ENCODE measurements at places on chromosomes 7 and 10.

GRCh38 chr10:131857156-131858117 lies 43.4 kb upstream of the PPP2R2D start:
- no peak for DNase-seq

DNA sequence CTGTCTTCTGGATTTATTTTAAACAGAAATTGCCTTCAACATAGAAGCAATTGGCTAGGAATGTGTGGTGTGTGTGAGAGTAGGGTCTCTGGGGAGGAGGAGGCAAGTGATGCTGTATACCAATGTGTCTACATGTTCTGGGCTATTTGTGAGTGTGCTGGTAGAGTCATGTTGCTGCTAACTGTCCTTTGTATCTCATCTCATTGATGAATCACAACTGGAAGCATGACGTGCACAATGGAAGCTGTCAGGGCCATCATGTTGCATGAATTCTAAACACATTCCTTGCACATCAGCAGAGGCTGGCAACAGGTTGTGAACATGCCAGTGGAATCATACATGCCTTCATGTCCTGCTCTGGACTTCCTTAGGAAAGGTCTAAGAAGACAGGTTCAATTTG lies 199.7 kb downstream of the BMPER start:
- no peak for DNase-seq

DNA sequence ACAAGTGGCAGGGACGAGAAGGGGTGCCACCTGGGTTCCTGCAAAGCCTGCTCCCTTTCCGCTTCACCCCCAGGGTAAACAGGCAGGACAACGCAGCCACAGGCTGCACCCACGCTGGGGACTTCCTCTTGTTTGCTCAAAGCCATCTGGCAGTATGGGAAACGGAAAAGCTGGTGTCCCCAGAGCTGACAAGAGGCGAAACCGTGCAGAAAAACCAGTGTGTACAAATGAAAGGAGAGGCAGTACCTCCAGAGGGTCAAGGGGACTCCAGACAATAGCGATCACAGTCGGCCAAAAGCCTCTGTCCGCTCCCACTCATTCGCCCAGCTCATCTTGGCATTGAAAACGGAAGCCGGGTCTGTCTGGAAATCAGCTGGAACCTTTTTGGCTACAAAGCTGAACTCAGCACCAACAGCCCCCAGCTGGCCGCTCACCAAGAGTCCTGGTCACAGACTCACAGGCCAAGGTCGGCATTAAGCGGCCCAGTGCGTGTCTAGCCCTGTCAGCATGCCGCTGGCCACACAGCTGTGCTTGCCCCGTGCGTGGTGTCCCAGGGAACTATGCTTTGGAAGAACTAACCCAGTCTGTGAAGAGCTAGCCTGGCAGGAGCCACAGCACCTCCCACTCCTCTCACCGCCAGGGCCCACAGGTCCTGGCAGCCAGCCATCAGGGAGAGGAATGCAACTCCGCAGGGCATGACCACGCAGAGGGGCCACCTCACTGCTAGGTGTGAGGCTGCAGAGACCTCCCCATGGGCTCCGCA lies 10.4 kb downstream of the TNS3 start:
- DNase-seq, result no peak

GRCh38 chr10:70512149-70512639 lies 33.6 kb downstream of the PALD1 start:
- no peak for DNase-seq

GRCh38 chr7:38368191-38368605 lies 94.8 kb upstream of the TARP start:
- peak; percentile 46 for DNase-seq

DNA sequence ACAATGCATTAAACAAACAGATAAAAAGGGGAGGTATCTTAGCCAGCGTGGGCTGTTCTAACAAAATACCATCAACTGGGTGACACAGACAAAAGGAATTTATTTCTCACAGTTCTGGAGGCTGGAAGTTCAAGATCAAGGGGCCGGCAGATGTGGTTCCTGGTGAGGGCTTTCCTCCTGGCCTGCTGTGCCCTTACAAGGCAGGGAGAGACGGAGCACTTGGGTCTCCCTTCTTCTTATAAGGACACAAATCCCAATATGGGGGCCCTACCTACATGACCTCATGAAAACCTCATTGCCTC lies 281.6 kb upstream of the KLF14 start:
- DNase-seq, result no peak

GRCh38 chr10:5018134-5018533 lies 14.5 kb upstream of the AKR1C2 start:
- no peak for DNase-seq

GRCh38 chr7:81604075-81604807 lies 165.6 kb downstream of the HGF start:
- peak; percentile 7 for DNase-seq

- DNase-seq, result no peak
These were observed 56.4 kb upstream of the HABP2 start for GRCh38 chr10:113496111-113497109.

GRCh38 chr10:26519803-26520202 lies 81.7 kb downstream of the APBB1IP start:
- no peak for DNase-seq

GRCh38 chr10:11355592-11355991 lies 255.9 kb downstream of the USP6NL start:
- no peak for DNase-seq

GRCh38 chr7:98185101-98185500 lies 26.1 kb upstream of the BHLHA15 start:
- DNase-seq, result no peak

DNA sequence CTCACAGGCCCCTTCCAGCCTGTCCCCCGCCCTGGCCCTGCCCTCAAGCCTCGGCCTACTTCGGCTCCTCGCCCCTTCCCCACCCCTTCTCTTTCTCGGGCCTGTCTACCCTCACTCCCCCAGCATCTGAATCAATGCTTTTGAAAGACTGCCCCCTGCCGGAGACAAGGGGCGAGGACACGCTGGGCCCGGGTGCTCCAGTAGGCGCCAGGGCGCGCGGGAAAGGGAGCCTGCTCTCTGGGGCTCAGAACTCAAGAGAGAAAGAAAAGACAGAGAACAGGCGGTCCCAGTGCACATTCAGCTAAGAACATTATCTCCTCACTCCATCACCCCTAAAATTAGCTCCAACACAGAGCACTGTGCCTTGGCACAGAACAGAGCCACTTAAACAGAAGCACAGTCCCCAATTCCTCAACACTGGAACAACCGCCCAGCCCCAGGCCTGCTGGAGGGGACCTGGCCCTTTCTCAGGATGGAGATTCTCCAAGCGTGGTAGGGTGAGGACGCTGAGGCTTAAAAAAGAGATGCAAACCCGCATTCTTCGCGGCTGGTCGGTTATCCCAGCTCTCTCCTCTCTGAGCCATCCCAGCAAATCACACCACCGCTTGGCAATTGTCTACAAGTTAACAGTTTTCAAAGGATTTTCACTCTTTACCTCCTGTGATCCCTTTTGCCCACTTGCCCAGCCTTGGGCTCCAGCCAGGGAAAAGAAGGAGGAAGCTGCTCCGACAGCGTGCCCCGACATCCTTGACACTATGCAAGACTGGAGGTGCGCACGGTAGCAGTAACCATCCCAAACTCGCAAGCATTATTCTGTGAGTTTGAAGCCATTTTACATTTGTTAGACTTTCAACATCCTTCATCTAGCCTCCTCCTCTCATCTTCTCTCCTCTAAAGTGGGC lies 2.1 kb downstream of the GIGYF1 start:
- peak; percentile 99 for DNase-seq

DNA sequence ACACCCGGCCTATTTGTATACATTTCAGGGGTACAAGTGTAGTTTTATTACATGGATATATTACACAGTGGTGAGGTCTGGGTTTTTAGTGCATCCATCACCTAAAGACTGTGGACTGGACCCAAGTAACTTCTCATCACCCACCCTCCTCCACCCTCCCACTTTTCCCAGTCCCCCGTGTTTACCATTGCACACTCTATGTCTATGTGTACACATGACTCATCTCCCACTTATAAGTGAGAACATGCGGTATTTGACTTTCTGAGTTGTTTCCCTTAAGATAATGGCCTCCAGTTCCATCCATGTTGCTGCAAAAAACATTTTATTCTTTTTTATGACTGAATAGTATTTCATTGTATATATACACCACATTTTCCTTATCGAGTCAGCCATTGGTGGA lies 98.9 kb upstream of the WAC start:
- DNase-seq, result no peak

- DNase-seq, result no peak
These were observed 7.7 kb downstream of the DIP2C start for GRCh38 chr10:681670-682318.

DNA sequence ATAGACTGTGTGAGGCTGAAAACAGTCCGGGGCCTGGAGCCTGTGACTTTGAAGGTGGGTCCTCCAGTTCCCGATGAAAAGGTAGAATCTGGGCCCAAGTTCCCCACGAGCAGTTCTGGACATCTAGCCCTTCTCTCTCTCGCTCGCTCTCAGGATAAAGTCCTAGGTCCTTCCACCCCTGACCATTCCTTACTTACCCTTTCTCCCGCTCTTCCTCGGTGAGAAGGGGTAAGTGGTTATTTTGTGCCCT lies 713 bp downstream of the IMMP2L start:
- DNase-seq, result no peak

- DNase-seq, result no peak
These were observed 121.5 kb downstream of the ITIH5 start for GRCh38 chr10:7545261-7545660.

- DNase-seq, result no peak
These were observed 39.3 kb downstream of the SEC23IP start for GRCh38 chr10:119931871-119932270.

- DNase-seq, result no peak
These were observed 89.1 kb downstream of the GALNT17 start for GRCh38 chr7:71221049-71221448.

DNA sequence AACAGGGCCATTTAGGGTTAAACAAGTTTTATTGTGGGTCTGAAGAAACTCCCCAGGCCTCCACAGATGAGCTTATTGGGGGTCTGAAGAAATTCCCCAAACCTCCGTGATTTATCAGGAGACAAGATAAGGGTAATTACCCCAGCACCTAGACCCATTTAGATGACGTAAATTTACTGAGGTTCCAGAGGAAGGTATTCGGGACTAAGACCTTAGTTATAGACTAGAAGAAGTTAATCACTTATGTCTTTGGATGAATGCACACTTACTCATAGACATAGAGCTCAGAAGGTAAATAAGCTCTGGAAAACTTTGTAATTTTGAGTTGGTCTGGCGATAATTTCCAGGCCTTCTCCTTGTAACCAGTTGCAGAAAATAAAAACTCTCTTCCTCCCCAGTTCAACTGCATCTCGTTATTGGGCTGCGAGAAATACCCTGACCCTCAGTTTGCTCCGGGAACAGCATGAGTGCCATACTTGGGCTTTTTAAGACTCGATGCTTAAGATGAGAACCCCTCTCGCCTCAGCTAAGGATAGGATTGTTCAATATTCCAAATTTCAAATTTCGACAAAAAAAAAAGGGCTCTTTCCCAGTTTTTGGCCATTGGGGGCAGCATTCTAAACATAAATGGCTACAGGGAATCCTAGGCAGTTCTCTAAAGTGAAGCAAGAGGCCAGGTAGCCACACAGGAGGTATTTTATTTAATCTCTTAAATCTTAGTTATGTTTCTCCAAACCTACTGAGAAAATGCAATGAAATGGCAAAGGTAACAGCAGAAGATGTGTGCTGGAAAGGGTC lies 74.7 kb upstream of the PFKP start:
- no peak for DNase-seq

- no peak for DNase-seq
These were observed 27.1 kb downstream of the BMS1 start for GRCh38 chr10:42809676-42810075.

- no peak for DNase-seq
These were observed 163.3 kb upstream of the RHEB start for GRCh38 chr7:151682831-151683614.

DNA sequence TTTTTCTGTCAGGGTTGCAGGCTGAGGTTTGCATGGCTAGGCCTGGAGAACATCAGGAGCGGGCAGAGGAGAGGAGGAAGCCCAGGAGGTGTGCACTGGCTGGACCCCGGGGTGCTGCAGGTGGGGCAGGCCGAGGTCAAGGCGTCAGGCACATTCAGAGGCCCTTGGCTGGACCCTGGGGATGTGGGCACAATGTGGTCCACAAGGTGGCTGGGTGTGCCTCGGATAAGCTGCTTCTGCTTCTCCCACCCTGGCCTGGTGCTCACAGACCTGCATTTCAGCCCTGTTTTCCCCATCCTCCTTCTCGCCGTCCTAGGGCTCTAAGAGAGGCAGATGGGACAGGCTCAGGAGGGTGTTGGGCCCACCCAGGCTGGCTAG lies 108.2 kb downstream of the ADCY1 start:
- no peak for DNase-seq

- no peak for DNase-seq
These were observed 499.0 kb upstream of the SEMA3D start for GRCh38 chr7:85685901-85686300.

GRCh38 chr7:122311050-122311700 lies 6.6 kb upstream of the FEZF1 start:
- DNase-seq, result no peak

GRCh38 chr7:150404172-150404804 lies 25.2 kb downstream of the ZNF775 start:
- DNase-seq, result peak; percentile 59

GRCh38 chr10:49686651-49687050 lies 7.2 kb downstream of the C10orf53 start:
- no peak for DNase-seq

- no peak for DNase-seq
These were observed 5.3 kb downstream of the TTYH3 start for GRCh38 chr7:2637066-2637471.

DNA sequence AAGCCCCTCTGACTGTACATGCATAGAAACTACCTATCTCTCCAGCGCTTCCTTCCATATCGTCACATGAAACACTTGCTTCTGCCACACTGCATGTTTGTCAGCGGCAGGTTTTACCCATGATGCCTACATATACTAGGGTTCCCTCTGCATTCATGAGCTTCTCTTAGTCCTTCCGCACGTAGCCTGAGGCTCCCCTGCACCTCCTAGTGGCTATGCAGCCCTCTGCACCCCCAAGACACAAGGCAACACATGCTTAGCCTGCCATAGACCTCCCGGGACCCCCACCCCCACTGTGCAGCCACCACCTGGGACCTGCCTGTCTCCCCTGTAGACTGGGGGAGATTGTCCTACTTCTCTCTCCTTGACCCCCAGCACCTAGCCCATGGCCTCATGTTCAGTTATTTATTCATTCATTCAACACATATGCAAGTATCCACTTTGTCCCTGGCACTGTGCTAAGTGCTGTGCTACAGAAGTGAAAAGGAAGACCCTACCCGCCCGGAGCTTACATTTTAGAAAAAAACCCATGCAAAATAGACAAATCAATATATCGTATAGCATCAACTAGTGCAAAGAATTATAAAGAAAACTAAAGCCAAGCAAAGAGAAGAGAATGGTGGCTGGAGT lies 23.5 kb downstream of the TMEM273 start:
- DNase-seq, result peak; percentile 10

DNA sequence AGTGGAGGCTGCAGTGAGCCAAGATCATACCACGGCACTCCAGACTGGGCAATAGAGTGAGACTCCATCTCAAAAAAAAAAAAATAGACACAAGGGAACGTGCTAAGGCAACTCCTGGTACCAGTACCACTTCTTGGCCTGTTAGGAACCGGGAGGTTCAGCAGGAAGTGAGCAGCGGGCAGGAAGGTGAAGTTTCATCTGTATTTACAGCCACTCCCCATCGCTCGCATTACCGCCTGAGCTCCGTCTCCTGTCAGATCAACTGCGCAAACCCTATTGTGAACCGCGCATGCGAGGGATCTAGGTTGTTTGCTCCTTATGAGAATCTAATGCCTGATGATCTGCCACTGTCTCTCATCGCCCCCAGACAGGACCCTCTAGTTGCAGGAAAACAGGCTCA lies 69.9 kb upstream of the FOXK1 start:
- no peak for DNase-seq

GRCh38 chr7:130162196-130162595 lies 43.0 kb downstream of the TMEM209 start:
- no peak for DNase-seq

GRCh38 chr10:24618401-24618800 lies 105.3 kb downstream of the ARHGAP21 start:
- DNase-seq, result no peak
